Liver (tissue), 10 donors: ENCODE measurements at places on chromosomes 3 and 15.
A peak's percentile ranks its signal among the peaks of the same experiment; 100 is the strongest.

- DNase-seq = no peak
Observed at GRCh38 chr3:102796804-102797203, 362.0 kb downstream of the ZPLD1 start.

DNA sequence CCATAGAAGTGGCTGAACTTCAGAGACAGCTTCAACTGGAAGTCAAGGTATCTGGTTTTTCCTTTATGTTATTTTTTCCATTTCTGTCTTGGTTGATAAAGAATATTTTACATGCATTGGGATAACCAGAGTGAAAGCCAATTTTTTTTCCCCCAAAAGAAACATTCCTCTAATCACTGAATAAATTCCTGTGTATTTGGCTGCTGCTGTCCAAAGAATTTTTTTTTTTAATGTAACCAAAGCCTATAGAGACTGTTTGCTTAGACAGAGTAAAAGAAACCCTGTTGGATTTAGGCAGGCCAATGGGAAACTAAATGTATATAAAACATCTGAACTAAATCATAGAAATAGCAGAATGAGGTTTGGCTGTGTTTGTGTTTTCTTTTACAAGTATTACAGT lies 75.2 kb downstream of the CGNL1 start:
- no peak for DNase-seq

DNA sequence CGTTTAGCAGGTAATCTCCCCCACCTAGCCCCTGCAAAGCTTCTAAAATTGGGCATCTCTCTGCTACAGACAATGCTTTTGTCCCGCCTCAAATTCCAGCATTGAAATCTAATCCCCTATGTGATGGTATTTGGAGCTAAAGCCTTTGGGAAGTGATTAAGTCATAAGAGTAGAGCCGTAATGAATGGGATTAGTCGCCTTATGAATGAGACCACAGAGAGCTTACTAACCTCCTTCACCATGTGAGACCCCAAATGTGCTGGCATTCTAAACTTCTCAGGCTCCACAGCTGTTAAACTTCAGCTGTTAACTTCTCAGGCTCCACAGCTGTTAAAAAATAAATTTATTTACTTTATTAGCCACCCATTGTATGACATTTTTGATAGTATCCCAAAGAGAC lies 374.2 kb upstream of the BCHE start:
- no peak for DNase-seq

DNA sequence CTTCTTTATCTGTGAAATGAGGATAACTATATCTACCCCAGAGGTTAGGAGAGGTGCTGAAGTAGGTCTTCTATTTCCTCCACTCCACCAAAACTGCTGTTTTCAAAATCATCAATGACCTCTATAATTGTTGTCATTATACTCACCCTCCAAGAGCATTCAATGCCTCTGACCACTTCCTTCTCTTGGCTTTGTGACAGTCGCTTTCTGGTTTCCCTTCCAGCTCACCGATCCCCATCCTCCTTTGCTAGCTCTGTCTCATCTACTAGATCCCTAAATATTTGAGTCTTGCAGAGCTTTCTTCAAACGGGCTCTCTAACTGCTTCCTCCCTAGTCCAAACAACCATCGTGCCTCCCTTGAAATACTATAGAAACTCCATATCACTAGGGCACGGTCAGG lies 153.5 kb downstream of the RPLP1 start:
- no peak for DNase-seq

- no peak for DNase-seq
Observed at GRCh38 chr3:106386050-106386449, 517.2 kb upstream of the CBLB start.

DNA sequence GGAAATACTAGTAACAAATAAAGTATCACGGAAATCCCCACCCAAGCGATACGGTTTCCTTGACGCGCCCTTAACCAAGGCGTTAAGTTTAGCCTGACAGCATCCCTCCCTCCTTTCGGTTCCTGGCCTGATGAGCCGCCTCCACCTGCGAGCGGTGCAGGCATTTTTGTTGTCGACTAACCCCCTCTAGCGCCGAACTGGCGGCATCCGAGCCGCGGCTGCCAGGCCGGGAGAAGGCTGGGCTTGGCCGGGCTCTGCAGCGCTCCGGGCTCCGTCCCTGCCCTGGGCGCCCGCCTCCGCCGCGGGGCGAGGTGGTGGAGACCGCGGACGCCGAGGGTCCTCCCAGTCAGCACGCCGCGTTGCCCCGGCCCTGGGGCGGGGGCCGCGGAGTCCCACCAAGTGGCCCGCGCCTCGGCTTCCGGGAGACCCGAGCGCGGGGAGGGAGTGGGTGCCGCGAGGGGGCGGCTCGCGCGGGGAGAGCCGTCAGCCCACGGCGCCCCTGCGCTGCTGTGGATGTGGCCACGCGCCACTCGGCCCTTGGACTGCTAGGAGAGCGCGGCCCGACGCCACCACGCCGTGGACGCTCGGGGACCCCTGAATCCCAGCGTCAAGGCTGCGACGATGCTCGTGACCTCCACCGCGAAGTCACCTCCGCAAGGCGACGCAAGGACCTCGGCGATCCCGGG lies 1.1 kb upstream of the EPHA6 start:
- DNase-seq = peak; percentile 58
